Stimulated activated CD8-positive, alpha-beta memory T cell treated with anti-CD3 and anti-CD28 coated beads, Interleukin-7, amount 100 ng/mL, for 1 hour (primary cell): ENCODE measurements at places on chromosomes 11 and 22.

- no peak for DNase-seq
These were observed 21.6 kb upstream of the GDPD4 start for GRCh38 chr11:77322926-77323590.

DNA sequence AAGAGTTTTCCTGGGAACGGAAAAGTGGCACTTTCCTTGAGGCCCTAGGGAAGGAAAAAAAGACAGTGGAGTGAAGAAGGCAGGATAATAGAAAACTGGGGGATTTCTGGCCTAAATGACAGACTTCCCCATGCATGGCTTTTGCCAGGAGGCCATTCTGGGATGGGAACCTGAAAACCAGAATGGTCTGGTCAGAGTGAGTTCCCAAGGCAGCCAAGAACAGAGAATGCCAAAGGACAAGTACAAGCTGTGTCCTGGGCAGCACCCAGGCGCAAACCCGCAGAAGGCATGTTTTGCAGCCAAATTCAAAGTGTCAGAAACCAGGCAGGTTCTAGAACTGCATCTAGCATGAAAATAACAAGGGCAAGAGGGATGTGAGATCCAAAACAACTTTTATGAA lies 162.4 kb downstream of the SPON1 start:
- no peak for DNase-seq

GRCh38 chr22:44211946-44212930 lies 31.5 kb downstream of the PARVG start:
- DNase-seq = no peak

DNA sequence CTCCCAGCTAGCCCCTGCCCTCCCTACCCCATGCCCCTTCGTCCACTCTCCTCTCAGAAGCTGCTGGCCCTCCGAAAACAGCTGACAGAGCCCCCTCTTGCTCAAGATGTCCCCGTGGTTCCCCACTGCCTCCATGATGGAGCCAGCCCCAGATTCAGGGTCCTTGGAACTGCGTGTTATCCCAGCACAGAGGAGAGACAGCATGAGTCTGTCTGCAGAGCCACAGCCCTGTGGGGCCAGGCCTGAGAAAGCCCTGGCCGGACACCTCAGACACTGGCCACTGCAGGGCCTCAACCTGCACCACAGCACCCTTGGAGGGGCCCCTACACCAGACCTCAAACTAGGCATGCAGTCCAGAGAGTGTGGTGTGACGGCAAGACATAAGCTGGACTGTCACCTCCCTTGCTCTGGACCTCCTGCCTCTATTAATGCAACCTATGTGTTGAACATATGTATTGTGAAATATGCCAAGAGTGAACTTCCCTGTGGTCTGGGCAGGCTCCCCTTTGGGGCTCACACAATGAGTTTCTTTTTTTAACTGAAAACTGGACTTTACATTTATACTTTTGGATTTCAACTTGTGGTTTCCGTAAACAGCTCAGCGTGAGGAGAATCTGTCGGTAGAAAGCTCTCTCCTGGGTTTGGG lies 9.6 kb downstream of the PNPLA5 start:
- DNase-seq = no peak

DNA sequence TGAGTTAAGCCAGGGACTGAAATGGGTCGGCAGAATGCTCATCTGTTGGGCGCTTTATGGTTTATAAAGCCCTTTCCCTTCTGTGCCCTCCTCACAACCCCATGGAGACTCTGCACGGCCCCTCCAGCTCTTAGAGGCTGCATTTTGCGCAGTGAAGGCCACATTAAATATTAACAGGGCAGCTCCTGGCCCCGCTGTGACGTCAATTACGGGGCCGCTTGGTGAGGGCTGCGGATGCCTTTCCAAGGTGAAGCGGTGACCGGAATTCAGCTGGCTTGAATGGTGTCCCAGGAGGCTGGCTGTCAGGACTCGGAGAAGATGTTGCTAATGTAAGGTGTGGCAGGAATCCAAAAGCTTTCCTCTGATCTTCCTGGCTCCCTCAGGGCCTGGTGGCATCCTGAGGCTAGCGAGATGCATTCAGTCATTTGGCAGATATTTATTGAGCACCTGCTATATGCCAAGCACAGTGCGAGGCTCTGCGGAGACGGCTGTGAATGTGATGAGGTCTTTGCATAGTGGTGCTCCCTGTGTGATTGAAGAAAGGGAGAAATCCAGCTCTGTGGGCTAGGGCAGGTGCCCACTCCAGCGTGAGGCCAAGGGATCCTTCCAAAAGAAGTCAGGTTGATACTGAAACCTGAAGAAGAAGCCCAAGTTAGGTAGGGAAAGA lies 10.4 kb upstream of the YWHAH start:
- no peak for DNase-seq

DNA sequence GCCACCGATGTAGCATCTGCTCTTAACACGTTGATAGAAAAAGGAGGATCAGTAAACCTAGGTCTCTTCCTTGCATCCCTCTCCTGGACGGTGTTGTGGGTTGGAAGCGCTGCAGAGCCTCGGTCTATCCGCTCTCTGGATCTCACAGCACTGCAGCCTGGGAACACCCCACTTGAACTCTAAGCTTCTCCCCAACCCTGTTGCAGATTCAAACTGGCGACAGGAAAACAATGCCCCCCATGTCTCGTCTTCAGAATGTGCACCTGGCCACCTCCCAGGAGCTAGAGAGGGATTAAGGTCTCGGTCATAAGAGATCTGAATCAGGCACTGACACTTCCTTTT lies 454 bp downstream of the TMEM218 start:
- no peak for DNase-seq

DNA sequence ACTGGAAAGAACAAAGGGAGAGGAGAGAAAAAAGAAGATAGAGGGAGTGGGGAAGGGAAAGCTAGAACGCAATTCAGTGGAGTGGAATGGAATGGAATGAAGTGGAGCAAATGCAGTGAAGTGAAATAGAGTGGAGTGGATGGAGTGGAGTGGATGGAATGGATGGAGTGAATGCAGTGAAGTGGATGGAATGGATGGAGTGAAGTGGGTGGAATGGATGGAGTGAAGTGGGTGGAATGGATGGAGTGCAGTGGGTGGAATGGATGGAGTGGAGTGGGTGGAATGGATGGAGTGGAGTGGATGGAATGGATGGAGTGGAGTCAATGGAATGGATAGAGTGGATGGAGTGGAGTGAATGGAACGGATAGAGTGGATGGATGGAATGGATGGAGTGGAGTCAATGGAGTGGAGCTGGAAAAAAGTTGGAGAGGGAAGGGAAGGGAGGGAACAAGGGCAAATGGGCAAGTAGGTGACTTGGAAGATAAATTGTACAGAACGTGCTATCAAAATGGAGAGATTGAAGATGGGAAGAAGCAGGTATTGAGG lies 13.9 kb downstream of the IFITM10 start:
- no peak for DNase-seq

- no peak for DNase-seq
These were observed 39.8 kb upstream of the ATXN10 start for GRCh38 chr22:45631841-45632238.

DNA sequence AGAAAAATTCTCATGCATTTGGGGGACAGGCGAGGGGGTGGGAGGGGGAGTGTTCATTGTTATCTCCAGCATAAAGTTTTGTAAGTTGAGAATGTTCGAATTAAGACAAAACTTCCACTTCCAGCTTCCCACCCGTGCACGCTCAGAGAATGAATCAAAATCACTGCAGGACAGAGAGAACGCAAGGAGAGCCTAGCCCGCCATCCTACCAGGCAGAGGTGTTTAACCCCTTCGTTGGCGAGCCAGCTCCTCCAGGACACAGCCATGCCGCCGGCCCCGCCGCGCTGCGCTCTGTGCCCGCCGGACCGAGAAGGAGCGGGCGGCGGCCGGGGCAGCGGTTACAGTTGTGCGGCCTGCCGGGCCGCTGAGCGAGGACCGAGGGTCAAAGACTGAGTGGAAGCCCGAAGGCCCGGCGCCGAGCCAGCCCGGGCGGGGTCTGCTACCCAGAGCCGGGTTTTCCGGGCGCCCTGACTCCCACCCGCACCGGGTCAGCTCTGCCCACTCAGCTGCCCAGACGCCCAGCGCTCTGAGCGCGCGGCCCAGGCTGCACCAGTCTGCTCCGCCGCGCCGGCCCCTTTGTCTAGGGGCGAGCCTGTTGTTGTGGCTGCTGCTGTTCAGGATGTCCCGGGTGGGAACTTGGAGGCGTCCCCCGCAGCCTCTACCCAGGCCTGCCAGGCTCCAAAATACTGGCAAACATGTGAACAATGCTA lies at the start of gene NOX4:
Gene NOX4, minus strand, starts transcription at position 395 of the 710 bp plus-strand sequence. Its CDS starts 129 bp downstream, at position 266.
- no peak for DNase-seq

DNA sequence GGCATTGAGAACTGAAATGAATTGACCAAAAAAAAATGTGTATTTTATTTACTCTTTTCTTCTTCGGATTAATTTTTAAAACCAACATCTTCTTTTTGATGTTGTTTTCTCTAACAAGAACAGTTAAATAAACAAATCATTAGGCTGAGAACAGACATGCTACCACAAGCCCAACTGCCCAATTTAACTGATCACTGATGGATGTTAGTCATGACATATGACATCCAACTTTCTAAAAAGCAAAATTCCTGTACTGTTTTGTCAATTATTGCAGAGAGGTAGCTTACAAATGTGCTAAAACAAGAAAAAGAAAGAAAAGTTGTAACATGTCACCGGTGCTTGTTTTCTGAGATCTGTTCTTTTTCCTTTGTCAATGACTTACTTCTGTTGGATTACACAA lies 232.1 kb downstream of the C11orf87 start:
- DNase-seq = no peak

GRCh38 chr11:117931331-117931950 lies 2.2 kb upstream of the TMPRSS13 start:
- DNase-seq = no peak

DNA sequence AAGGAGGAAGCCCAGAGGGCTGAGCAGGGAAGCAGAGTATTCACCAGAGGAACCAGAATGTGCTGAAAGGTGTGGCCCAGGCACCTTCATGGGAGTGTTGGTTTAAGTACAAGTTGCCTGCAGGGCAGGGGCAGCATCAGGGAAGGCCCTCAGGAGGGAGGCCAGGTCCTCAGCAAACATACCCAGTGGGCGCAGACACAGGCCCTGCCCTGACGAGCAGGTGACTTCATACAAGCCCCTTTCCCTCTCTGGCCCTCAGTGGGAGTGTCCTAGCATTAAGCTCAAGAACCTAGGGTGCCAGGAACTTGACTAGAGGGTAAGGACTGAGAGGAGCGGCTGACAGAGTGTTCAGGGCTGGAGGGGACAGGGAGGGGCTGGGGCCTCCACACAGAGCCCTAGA lies 7.5 kb upstream of the CASTOR1 start:
- DNase-seq = no peak

DNA sequence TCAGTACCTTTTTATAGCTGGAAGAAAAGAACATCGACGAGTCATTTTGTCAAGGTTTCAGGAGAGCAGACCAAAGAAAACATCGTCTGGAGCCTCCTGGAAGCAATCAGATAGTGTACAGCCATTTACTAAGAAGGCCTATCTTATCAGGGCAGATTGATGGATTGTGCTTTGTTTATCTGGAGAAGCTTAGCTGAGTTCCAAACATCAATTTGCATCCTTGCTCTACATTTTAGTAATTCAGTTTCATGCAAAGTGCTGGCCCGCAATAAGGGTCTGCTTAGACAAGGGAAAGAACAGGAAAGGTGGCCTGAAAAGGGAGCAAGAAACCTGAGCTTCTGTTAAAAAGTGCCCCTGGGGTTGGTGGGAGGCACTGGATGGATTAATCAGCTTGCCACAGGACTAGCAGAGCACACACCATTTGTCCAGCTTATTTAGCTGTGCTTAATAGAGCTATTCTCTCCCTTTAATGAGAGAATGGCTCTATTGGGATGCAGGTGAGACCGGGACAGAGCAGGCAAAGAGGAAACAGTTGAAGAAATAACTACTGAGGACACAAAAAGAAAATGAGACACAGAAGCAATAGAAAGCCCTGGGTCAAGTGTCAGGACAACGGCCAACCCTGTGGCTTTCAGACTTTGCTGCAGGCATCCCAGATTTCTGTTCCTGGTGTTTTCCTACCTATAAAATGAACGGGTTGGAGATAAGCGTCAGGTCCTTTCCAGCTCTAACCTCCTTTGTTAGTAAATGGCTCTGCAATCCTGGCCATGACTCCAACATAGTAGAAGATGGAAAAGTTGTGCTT lies 122.1 kb upstream of the TTC12 start:
- DNase-seq = no peak
